Choroid plexus epithelial cell (primary cell): ENCODE measurements at places on chromosomes 11 and 22.

DNA sequence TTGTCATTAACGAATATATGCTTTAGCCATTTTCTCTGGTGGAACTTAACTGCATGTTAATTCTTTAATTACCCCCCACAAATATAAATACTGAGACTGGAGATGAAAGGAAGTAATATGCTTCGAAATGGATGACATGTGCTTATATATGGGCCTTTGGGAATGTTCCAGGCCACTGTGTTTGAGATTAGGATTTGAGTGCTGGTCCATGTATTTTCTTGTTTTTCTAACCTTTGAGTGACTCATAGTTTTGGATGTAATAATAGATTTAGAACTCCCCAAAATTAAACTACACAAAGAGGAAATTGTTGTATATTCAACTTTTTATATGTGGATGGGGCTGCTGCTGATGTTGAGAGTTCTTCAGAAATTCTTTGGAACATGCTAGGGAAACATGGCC is 54.2 kb downstream of the EXT2 start:
- DNase-seq = no peak

DNA sequence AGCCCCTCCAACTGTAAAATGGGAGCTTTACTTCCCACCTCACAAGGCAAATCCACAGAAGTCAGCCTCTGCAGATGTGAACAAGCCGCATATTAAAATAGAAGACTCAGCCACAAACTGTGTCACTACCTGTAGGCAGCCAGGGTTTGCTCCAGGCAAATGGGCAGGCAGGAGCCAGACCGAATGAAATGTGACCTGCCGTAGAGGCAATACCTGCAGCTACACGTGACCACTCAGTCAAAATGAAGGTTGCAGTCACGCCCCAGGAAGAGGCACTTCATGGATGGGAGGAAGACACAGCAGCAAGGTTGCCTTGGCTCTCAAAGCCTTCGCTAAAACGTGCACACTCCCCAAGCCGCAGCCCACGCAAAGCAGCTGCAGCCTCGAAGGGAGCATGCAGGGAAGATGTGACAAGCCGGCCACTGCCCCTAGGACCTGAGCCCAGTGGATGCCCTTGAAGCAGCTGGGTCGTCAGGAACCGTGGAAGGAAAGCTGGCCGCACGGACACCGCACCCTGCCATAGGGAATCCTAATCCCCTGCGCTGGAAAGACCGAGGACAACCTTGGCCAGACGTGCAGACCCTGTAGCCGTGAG is 53.1 kb downstream of the SHANK2 start:
- DNase-seq = no peak

DNA sequence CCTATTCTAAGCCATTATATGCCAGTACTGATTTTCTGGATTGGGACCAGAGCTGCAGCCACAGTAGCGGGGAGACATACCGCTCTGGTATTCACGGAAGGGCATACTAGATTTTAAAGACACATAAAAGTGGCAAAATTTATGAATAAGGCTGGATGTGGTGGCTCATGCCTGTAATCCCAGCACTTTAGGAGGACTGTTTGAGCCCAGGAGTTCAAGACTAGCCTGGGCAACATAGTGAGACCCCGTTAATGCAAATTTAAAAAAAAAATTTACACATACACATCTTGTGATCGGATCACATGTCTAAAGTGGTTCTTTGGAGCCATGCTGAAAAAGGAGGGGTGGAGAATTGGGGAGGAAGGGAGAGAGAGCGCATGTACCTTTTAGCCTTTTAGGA is 9.0 kb downstream of the RPL27A start:
- DNase-seq = no peak

DNA sequence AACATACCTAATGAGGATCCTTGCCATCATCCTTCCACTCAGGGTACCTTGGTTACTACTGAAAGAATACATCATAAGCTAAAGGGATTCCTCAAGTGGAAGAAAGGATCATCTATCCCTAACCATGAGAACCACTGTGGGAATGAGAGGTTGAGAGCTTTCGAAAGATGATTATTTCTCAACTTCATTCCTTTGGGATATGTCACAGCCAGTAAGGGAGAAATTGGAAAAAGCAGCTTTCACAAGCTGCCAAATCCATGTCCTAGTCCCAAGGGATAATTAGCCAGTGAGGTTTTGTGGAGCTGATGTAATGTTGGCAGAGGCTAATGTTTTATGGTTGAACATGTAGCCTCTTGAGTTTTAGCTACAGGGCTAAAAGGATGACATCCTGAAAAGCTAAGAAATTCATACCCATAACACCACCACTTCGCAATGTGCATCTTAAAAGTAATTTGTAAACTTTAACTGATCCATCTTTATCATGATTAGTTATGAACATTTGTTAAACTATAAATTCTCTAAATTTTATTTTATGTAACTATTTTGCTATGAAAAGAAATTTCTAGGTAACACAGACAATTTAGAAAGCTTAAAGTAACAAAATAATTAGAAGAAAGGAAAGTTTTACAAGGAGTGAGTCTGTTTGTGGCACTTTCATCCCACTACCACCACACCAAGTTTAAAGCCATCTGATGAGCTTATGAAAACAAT is 123.9 kb downstream of the MRTFA start:
- DNase-seq = peak; percentile 86

DNA sequence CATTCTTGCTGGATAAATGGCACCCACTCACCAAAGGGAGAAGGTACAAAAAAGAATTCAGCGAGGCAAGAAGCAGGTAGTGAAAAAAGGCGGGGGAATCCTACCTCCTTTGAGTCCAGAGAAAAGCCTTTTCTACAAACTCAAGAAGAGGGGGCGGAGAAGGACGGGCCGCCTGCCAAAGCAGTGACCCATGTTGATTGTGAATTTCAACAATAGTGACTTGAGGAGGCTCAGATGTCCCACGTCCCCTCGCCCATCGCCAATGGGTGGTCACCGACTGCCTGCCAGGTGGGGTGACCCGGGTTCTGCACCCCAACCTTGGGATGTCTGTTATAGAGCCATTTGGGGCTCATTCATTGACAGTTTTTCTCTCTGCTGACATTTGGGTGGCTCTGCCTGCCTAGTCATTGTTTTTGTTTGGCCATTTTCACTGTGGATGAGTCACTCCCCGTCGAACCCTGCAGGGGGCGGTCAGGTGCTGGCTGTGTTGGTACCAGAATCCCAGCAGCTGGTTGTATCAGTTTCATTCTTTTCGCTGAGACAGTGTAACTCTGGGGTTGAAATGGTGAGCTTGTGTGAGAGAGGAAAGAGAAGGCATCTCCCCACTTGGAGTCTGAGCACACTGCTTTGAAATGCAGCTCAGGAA is 163.4 kb upstream of the NCAM1 start:
- DNase-seq = peak; percentile 64

DNA sequence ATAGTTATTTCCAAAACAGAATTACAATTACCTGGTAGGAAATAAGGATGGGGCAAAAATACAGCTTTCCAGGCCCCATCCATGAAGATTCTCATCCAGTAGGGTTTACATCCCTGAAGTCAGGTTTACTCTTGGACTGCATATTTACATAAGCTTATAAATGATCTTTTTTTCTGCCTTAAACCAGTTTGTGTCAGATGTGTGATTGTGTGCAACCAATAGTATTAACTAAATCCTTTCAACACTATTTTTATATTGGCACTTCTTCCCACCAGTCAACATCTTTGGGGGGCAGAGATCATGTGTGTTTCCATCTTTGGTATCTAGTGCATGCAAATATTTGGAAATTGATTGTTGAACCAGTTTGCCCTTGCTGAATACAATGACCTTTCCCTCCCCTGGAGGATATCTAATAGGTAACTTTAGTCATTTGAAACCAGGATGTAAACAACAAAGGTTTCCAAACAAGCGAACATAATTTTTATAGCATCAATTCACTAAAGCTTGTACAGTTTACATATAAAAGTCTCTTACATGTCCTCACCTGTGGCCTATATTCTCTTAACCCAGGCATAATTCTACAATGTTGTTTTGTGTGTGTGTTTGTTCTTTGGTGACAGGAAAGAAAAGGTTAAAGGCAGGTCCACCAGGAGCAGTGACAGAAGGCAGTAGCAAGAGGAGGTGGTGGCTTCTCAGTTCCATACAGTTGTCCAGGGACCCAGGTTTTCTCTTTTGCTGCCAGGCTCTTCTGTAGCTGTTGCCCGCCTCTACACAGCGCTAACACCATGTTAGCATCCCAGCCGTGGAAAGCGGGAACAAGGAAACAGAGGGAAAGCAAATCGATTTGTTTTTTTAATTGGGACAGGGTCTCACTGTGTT is 1.7 kb upstream of the ME3 start:
- DNase-seq = no peak

- no peak for DNase-seq
These were observed 2.1 kb upstream of the DGKZ start for GRCh38 chr11:46345131-46345597.

GRCh38 chr11:33687733-33688479 is 12.7 kb downstream of the C11orf91 start:
- DNase-seq = peak; percentile 89

GRCh38 chr11:64437426-64437825 is 78.5 kb downstream of the RPS6KA4 start:
- no peak for DNase-seq

GRCh38 chr11:116600930-116601329 is 171.9 kb downstream of the BUD13 start:
- no peak for DNase-seq
